ENCODE measurements at places on chromosomes 13 and 19. TPM values are rescaled to one million over a fixed set of nuclear protein-coding genes. Genes with fewer than 3 reads are reported as not detected.

Gene DPF1
- 0.72 TPM for total RNA-seq

Gene SLC6A16
- total RNA-seq: 1.2 TPM

Gene TFDP1
- 48.6 TPM for total RNA-seq

Gene KLK10
- not detected for total RNA-seq

Gene LILRA2
- total RNA-seq: not detected

Gene KCNN4
- 6.5 TPM for total RNA-seq

Gene SYCN
- total RNA-seq: not detected

Gene NLRP5
- not detected for total RNA-seq

Gene WTIP
- total RNA-seq: 43.9 TPM

Gene C19orf18
- total RNA-seq: 0.36 TPM

Gene CYP4F22
- total RNA-seq: not detected

Gene NLRP7
- total RNA-seq: not detected

Gene SOX1
- total RNA-seq: not detected

Gene FAM216B
- total RNA-seq: under 0.01 TPM

Gene UNC13A
- total RNA-seq: under 0.01 TPM

Gene CFAP97D2
- total RNA-seq: not detected

Gene ZNF223
- total RNA-seq: 5.8 TPM

Gene ZNF699
- 19.2 TPM for total RNA-seq

Gene CNN1
- total RNA-seq: 7.1 TPM
